ENCODE measurements at places on chromosomes 1 and 21.

DNA sequence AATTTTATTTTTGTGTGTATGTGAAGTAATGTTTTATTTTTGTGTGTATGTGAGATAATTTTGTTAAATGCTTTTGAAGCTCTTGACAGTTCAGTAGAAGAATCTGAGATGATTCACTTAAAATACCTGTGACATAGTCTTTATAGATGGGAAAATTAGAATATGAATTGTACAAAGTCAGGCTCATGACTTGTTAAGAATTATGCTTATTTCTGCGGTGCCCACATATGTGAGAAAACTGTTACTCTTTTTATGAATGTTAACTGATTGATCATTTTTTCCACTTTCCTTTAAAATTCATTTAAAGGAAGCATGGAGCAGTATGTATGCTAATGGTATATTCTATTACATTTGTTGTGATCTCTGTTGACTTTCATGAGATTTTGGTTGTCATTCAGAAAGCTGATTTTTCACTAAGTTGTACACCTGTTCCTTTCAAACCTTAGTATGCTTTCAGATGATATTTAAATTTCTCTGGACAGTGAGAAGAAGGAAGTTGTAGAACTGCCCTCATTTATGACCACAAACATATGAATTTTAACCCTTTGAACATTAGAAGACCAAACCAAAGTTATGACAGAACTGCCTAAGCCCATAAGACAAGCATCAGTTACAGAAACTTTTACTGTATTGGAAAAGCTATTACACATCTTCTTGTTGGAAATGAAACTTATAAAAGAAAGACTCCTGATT is 110.1 kb downstream of the POU2F1 start:
- DNase-seq = no peak

DNA sequence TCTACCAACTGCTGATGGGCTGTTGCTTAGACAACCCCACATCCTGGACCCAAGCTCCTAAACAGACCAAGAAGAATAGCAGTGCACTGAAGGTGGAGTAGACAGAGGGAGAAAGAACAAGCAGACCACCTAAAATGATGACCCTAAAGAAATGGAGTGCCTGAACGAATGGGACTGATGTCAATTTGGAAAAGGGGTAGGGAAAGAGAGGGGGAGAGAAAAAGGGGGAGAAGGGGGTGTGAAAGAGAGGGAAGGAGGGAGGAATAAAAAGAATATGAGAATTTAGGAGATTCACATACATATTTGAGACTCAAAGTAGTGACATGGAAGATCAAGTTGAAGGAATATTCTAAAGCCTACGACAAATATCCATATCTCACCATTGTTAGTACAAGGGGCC is 144.4 kb upstream of the DUSP10 start:
- DNase-seq = no peak

- DNase-seq = no peak
These were observed 72.2 kb downstream of the AGPAT3 start for GRCh38 chr21:43937051-43937832.

GRCh38 chr1:51642739-51643142 is 25.8 kb downstream of the OSBPL9 start:
- no peak for DNase-seq

- no peak for DNase-seq
These were observed 54.7 kb downstream of the SLC37A1 start for GRCh38 chr21:42568376-42568775.

DNA sequence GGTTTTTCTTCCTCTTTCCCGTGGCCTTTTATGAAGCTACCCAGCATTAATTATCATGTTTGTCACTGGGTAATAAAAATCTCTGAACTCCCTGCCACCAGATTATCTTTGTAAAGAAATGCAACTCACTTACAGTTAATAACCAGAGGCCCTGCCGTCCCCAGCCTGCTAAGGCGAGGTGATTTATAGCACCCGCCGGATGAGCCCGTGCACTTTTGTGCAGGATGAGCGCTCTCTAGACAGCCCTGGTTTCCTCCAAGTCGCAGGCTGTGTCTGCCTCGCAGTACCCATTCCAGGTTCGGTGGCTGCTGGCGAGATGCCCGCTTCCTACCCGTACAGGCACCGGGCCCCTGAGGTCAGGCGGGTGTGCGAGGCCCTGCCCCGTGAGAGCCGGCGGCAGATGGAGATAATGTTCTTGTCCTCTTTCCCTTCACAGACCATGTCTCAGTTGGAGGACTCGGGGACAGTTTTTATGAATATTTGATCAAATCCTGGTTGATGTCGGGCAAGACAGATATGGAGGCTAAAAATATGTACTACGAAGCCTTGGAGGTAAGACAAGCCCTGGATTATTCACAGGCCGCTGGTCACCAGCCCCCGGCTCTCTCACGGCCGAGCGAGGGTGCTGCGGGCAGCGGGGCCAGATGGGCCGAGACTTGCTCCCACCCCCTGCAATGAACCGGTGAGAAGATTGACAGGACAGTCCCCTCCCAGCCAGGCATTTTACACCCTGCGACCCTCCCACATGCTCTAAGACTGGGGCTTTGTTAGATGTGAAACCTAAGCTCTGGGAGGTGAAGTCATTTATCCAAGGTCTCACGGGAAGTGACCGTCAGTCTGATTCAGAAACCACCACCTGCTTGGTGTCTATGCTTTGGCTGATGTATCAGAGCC is 28.5 kb upstream of the SELENON start:
- no peak for DNase-seq

DNA sequence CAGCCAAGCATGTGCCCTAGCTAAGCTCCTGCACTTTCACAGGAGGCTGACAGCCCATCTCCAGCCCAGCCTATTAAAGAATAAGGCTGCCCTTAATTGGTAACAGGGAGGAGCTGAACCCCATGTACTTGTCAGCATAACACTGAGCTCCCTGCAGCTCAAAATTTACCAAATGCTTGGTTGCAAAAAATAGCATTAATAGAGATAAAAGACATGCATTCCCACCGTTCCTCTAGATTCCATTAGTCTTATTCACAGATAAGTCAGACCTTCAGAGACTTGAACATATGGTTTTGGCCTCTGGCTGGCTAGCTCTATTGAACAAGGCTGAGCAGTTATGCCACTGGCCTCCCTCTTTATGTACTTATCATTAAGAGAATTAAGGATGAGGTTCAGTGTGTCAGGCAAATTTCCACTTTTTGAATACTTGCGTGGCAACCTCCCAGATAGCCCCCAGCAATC is 29.2 kb downstream of the OLFML3 start:
- no peak for DNase-seq

GRCh38 chr1:224539971-224540370 is 76.1 kb upstream of the CNIH3 start:
- DNase-seq = no peak

- no peak for DNase-seq
These were observed 91.6 kb downstream of the ZNF648 start for GRCh38 chr1:181969902-181970301.

DNA sequence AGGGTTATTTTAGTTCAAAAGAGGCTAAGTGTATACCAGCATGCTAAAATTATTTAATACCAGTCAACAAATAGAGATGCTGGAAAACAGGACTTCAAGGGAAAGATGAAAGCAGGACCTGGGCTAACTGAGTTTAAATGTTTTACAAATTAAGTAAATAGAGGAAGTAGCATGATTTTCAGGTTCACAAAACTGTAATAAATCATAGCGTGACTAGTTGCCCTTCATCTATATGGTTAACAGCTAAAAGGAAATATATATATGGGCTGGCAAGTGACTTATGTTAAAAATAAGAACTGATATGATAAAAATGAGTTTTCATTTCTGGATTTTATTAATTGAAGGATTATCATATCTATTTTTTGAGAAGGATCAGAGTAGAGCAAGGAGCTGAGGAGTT is 25.6 kb downstream of the DPYD start:
- no peak for DNase-seq

DNA sequence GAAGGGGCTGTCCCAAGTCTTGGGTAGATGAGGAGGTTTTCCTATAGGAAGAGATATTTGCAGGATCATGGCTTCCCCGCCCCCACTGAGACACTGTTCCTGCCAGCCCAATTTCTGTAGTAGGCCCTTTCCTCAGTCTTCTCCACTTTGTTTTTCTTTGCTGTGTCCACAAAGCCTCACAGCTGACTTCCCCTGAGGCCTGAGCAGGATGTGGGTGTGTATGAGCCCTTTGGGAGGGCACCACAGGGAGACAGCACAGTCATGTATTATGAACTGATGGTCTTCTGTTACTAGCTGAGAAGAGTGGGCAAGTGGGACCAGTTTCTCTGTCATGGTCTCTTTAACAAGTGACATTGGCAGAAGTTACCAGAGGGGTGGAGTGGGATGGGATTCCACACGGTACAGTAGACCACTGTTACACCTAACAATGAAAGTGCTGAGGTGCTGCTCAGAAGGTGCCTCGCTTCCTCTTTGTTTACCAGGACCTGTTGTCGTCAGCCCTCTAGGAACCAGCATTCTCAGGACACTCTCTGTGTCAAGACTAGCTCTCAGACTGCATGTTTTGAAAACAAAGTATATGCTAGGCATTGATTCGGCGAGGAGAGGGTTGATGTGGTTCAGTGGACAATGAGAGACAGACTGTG is 253.8 kb upstream of the HOOK1 start:
- no peak for DNase-seq

- DNase-seq = no peak
These were observed 496.0 kb downstream of the AGBL4 start for GRCh38 chr1:49527606-49528305.

DNA sequence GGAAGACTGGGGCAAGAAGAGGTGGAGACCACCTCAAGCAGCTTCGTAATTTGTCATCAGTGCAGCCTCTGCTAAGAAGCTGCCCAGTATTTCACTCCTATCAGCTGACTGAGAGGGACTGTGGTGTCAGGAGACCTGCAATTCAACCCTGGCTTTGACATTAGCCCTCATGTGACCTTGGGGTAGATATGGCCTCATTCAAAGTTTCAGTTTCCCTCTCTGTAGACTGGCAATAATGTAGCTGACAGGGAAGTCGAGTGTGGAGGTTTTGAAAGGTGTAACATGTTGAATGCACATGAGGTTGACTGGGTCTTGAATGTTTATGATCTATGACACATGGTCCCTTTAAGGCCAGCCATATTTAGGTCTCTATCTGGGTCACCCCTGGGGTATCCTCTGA is 2.2 kb upstream of the SPRR4 start:
- no peak for DNase-seq

DNA sequence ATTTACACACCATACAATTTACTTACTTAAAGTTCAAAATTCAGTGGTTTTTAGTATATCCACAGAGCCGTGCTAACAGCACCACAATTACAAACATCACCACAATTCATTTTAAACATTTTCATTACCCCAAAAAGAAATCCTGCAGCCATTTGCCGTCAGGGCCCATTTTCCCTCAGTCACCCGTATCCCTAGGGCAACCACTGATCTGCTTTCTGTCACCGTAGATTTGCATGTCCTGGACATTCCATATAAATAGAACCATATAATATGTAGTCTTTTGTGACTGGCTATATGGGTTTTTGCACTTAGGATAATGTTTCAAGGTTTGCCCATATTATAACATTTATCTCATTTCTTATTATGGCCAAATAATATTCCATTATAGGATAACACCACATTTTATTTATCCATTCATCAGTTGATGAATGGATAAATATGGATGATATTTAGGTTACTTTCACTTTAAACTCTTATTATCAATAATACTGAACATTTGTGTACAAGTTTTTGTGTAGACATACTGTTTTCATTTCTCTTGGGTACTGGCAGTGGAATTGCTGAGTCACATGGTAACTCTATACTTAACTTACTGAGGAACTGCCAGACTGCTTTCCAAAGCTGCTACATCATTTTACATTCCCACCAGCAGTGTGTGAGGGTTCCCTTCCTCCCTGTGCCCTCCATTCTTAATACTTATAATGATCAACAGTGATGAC is 68.9 kb downstream of the ST3GAL3 start:
- DNase-seq = no peak

- DNase-seq = no peak
These were observed 69.8 kb downstream of the KCNT2 start for GRCh38 chr1:196538473-196538872.

GRCh38 chr1:228861832-228862180 is 126.5 kb downstream of the RHOU start:
- DNase-seq = no peak

DNA sequence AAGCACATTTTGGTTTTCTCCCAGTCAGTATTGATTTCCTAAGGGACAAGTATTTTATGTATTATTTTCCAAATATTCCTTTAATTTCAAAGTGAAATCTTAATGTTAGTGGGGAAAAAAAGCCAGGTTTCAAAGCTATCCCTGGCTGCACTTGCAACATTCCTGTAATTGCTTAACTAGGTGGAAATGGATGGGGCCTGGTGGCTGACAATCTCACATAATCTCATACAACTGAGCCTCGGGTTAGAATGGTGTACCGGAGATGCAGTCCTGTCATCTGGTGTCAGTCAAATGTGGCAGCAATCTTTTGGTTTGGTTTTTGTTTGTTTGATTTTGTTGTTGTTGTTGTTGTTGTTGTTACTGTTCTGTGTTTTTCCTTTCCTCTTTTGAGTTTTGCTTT is 46.1 kb downstream of the KDM1A start:
- no peak for DNase-seq

Measured in hypothalamus (tissue), 51 donors.